ENCODE measurements at places on chromosomes 7 and 10. TPM values are rescaled to one million over a fixed set of nuclear protein-coding genes. Genes with fewer than 3 reads are reported as not detected.

- no peak for DNase-seq
These were observed 118.1 kb upstream of the LYZL2 start for GRCh38 chr10:30747633-30748032.

DNA sequence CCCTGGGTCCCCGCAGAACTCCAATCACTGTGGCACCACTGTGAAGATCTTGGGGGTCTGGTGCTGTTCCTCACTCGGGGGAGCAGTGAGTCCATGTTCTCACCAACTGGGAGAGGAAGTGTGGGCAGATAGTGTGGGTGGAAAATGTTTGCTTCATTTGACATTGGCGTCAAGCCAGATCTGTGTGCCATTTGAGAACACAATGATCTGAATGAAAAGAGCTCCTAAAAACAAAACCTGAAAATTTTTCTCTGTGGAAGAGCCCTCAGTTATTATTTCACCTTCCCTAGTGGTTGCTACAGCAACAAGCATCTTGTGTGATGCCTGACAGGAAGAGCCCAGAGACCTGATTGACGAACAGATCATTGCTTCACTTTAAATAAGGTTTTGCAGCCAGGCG lies 125.6 kb downstream of the VIPR2 start:
- DNase-seq, result no peak

GRCh38 chr10:4984971-4985594 lies 18.6 kb downstream of the AKR1C2 start:
- peak; percentile 5 for DNase-seq

GRCh38 chr10:92490387-92490786 lies 83.5 kb downstream of the IDE start:
- DNase-seq, result no peak

DNA sequence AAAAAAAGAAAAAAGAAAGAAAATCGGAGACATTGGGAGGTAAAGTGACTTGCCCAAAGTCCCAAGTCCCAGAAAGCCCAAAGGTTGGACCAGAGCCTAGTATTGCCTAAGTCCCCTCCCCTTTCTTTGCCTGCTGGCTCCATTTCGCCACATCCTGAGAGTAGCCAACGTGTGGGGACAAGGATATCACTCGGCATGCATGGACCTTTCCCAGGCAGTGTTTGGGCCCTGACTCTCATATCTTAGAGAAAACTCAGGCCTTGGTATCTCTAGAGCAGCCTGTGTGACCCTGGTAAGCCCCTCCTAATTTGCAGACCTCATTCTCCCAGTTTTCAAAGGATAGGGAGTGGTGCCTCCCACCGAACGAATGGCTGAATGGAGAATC lies 294.2 kb upstream of the ZMIZ1 start:
- no peak for DNase-seq

DNA sequence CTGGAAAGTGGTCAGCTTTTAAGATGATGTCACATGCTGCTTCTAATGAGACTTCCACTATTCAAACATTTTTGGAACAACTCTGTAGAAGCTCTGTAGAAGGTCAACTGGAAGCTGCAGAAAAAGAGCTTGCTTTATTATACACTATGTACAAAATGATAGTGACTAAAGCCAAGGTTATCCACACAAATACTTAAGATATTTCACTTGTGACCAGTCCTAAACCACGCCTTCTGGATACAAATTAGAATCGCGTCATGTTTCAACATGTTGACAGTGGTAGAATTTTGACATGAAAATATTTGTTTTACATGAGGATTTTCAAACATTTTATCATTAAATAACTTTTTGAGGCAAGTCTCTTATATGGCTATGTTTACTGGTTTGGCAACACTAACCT lies 499.6 kb upstream of the PHF14 start:
- DNase-seq, result no peak

DNA sequence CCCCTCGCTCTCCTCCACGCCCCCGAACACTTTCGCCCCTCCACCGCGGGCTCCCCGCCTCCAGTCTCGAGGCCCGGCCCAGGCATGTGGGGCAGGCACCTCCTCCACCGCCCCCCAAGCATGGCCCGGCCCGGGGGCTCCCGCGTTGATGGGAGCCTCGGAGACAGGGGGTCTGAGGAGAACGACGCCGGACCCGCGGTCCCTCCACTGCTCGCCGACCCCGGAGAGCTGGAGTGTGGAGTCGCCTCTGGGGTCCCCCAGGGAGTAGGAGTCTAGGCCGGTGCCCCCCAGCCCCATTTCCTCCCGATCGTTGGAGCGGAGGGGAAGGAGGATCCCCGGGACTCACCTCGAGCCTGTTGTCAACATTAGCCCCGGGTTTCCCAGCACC lies 206 bp downstream of the UPF2 start:
- DNase-seq, result no peak

DNA sequence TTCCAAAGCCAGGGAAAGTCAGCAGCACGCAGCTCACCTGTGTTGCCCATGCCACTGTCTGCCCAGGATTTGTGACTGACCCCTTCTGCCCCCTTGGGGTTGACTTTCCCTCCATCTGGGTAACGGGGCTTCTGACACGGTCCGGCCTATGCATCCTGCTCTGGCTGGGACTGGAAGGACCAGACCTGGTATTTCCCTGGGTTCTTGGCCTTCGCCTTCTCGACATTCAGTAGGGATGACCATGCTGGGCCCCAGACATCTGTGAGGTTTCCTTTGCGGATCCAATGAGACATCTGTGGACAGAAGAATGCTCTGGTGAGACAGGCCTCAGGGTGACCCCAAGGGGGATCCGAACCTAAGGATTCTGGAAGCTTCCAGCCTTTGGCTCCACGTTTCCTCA lies 34.2 kb upstream of the ZNF716 start:
- DNase-seq, result no peak

DNA sequence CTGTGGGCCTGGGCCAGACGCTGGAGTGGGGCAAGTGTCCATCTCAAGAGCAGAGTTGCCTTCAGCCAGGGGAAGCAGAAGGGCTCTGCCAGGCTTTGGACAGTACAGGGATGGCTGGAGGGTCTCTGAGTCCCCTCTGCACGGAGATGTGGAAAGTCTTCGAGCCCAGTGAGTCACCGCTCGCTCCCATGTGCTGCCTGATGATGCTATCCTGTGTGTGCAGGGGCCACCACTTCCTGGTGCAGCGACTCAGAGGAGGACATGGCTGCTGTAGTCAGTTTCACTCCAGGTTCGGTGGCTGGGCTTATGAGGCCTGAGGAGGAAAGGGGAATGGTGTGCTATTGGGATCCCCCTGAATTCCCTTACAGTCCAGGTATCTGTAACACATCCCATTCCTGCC lies 6.0 kb downstream of the ADCYAP1R1 start:
- no peak for DNase-seq

NEUROG3 gene
- polyA plus RNA-seq, result 3.1 TPM

Measured in large intestine (tissue), 12 donors.